ENCODE measurements at places on chromosomes 11 and 22.

GRCh38 chr22:39068033-39068785 is 8.9 kb upstream of the APOBEC3G start:
- DNase-seq: no peak

DNA sequence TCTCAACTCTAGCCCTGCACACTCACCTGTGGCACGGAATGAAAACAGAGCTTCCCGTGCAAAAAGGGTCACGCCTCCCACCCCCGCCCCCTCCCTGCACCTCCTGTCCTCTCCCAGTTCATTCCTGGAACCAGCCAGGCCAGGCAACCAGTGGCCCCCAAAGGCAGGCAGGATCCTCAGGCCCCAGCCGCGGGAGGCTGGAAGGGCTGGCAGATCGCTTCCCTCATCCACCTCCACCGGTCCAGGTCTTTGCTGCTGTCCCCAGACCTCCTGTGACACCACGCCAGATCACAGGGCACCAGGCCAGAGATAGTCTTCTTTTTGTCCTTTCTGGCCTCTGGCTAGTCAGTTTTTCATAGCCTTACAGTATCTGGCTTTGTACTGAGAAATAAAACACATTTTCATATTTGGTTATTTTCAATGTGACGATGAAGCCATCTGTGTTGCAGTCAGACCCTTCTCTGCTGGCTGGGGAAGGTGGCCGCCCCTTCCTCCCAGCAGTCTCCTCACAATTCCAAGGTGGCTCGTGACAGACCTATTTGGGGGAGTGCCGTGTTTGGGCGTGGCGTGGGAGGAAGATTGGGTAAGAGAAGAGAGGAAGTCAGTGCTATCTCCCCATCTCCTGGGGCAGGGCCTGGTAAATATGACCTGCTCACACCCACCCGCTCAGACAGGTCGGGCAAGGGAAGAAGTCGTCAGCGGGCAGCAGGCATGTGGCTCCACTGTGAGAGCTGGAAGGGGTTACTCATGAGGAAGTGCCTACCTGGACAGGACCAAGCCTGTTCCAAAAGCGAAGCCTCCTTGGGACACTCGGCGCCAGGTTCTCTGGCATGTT is 9.1 kb downstream of the SSH3 start:
- peak; percentile 64 for DNase-seq

GRCh38 chr11:35814081-35814695 is 129.7 kb upstream of the LDLRAD3 start:
- no peak for DNase-seq

GRCh38 chr22:17787716-17788330 is 13.6 kb upstream of the BID start:
- no peak for DNase-seq

- no peak for DNase-seq
Observed at GRCh38 chr22:25452116-25452700, 112.3 kb upstream of the GRK3 start.

- DNase-seq: no peak
Observed at GRCh38 chr11:24635588-24636290, 138.9 kb downstream of the LUZP2 start.

All from CD4-positive, alpha-beta T cell treated with Interleukin-17A for 1 hour (primary cell).